ENCODE measurements at places on chromosomes 7 and 10.

DNA sequence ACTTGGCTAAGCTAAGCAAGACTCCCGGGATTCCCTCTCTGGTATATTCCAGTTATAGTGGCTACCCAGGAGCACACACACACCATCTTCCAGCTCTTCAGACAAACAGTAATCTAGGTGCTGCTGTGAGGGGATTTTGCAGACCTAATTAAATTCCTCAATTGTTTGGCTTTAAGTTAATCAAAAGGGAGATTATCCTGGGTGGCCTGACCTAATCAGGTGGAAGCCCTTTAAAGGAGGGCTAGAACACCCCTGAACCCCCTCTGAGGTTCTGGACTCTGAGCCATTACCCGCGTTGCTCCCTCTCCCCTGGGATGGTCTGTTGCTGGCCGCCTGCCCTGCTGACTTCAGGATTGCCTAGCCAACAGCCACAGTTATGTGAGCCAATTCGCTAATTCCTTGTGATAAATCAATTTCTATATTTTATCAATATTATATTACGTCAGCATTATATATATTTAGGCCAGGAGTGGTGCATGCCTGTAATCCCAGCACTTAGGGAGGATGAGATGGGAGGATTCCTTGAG, 6.4 kb downstream of the SFXN2 start:
- no peak for DNase-seq

GRCh38 chr7:150420242-150420641, 30.2 kb upstream of the GIMAP8 start:
- no peak for DNase-seq

- DNase-seq, result no peak
These were observed 24.2 kb upstream of the SHH start for GRCh38 chr7:155836216-155837125.

DNA sequence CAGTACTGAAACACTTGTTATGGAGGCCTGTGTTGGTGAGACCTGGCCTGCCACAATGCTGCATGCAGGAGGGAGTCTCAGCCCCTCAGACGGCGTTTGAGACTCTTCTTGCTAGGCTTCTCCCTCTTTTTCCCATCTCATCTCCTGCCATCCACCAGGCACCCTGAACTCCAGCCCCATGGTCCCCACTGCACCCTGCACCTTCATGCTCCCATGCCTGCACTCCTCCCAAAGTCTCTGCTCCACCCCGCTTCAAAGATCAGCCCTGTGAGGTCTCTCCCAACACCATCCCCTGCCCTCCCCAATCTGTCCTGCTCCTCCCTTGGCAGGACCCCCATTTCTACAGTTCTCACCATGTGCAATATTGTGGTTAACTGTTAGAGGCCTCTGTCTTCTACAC, 61.7 kb downstream of the VOPP1 start:
- DNase-seq, result no peak

DNA sequence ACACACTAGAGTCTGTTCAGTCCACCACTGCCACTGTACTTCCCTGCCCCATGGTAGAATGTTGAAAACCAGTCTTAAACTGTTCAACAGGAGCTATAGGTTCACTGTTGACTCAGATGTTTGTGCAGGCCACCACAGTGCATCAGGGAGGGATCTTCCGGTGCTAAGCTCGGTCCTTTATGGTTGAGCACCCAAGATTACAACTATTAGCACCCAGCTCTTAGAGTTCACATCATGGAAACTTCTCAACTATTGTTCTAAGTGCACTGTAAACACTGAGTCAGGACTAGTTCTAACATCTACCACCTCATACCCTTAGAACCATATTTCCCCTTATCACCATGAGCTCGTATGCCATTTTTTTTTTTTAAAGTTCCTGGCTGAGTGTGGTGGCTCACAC, 97.1 kb upstream of the MXI1 start:
- no peak for DNase-seq

DNA sequence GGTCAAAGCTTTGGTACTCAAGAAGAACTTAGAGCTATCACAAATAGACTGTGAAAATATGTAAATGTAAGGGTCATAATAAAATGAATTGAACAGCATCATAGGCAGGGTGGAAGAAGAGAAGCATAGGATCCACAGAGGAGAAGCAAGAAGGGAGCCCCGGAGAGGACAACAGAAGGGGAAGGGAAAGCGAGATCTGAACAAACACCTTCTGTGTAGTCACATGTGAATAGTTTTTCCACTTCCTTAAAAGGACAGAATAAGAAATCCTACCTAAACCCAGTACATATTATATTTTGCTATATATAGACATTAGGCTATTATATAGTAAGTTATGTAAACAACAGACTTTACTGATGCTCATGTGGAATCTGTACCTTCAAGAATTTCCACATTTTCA, 160.2 kb downstream of the DKK1 start:
- DNase-seq, result no peak

- DNase-seq, result no peak
These were observed 29.5 kb downstream of the SMNDC1 start for GRCh38 chr10:110275128-110275729.

DNA sequence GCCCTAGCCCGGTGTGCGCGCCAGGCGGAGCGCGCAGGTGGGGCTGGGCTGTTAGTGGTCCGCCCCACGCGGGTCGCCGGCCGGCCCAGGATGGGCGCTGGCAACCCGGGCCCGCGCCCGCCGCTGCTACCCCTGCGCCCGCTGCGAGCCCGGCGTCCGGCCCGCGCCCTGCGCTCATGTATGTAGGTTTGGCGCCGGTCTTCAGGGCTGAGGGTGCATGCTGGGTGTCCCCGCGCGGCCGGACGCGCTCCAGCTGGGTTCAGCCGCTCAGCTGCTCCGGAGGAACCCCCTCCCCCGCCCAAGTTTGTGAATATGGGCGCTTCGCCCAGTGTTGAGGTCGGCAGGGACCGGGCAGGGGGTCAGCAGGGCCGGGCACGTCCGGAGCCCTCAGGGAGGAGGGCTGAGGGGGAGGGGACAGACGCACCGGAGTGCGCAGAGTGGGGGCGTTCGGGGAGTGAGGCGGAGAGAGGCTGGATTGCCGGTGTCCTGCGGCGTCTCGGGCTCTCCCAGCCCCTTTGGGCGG, 559 bp downstream of the VWC2 start:
- DNase-seq, result no peak

DNA sequence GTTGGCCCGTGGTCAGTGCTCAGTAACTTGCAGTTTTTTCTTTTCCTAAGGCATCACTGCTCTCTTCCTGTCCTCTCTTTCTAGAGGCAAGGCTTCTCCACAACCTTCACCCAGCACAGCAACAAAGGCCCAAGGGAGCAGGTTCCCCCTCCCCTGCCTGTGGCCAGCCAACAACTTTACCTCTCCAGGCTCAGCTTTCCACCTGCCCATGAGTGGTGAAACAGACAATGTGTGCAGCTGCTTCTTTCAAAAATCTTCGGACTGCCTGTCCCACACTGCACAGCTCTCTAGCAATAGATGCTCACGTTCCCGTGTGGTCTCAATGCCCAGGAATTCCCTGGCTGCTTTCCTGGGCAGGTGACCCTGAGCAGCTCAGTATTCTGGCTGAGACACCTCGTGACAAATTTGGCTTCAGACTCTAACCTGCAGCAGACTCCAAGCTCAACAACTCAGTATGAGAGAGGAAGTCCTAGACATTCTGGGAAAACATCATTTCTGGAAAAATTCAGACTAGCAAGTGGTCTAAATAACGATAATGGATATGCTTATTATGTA, 28.9 kb upstream of the TMEM72 start:
- no peak for DNase-seq

- no peak for DNase-seq
These were observed 217.6 kb downstream of the MLLT10 start for GRCh38 chr10:21751341-21752310.

DNA sequence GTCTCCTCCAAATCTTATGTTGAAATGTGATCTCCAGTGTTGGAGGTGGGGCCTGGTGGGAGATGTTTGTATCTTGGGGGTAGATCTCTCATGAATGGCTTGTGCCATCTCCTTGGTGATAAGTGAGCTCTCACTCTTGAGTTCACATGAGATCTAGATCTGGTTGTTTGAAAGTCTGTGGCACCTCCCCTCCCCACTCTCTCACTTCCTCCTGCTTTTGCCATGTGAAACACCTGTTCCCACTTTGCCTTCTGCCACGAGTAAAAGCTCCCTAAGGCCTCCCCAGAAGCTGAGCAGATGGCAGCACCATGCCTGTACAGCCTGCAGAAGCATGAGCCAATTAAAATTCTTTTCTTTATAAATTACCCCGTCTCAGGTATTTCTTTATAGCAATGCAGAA, 23.5 kb downstream of the TMEM229A start:
- DNase-seq, result no peak

DNA sequence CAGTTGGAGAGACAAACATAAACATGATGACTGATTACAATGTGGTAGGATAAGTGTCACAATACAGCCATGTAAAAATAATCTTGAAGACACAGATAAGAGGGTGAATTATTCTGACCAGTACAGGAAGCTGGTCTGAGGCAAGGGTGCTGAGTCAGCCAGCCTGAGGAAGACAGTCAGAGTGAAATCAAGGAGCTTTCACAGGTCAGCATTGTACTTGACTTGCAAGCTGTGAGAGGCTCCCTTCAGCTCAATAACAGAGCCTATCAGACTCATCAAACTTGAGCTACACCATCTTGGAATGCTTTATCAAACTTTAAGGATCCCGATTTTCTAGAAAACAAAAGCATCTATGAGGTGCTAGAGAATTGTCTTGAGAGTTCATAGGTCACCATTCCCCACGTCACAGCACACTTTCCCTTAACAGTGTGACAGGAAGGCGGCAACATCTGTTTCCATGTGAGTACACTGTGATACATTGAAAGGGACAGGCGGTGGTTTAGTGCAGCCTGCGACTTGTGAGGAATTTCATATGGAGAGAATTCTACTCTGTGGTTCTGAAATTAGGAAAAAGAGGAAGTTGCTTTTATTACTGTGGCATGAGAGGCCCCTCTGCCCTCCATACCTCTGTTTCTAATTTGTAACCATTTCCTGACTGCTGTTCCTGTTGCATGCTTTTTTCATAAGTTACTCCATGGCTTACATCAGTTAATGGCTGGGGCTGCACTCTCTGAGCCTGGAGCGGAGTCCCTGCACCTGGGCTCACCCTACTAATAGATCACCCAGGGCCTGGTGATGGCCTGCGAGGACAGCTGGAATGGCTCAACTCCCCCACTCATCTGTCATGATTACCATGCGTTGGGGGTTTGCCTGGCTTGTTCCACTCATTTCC, 417.1 kb downstream of the SUGCT start:
- peak; percentile 83 for DNase-seq

GRCh38 chr10:128318366-128318765, 192.1 kb upstream of the MKI67 start:
- no peak for DNase-seq

GRCh38 chr7:6442114-6442513, 5.6 kb downstream of the DAGLB start:
- DNase-seq, result no peak

All from fibroblast of skin of abdomen (primary cell).